NCI-H1417 (cell line): ENCODE measurements at places on chromosomes 5 and 9.

- DNase-seq: peak; percentile 80
Observed at GRCh38 chr9:137255448-137256114, 454 bp downstream of the NELFB start.

DNA sequence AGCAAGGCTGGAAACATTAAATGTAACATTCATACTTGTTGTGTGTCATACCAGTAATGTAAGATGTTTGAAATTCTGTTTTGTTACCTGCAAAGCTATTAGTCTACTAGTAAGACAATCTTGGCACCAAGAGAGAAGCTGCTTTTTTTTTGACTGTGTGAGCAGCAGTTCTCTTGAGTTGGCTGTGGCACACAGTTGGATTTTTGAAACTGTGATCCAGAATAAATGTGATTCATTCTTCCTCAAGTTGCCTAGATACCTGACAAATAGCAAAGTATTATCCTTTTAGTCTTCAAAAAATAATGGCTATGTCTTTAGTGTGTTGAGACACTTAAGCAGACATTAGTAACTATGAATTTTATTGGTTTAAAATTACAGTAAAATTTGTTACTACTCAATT is 57.2 kb upstream of the HAPLN1 start:
- no peak for DNase-seq

- no peak for DNase-seq
Observed at GRCh38 chr5:7094626-7095025, 301.3 kb upstream of the ADCY2 start.

- no peak for DNase-seq
Observed at GRCh38 chr5:32951878-32952277, 240.8 kb downstream of the NPR3 start.

DNA sequence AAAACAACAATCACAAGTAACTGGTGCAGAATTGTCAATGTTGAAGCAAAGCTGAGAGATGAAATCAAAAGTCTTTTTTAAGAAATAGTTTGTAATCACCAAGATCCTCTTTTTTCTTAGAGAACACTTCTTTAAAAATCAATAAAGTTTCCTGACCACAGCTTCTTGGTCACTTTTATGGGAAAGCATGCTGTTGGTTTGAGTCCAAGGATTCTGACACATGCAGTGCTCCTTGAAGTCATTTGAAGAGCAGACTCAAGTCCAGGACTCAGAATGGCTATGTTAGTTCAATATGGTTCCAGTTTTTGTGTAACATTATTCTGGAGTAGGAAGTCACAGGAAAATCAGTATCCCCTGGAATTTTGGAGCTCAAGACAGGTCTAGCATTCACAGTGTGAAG is 480.6 kb downstream of the NR2F1-AS1 start:
- no peak for DNase-seq

GRCh38 chr5:140267559-140268018 is 35.3 kb downstream of the PFDN1 start:
- no peak for DNase-seq

- DNase-seq: no peak
Observed at GRCh38 chr5:32394981-32395380, 49.6 kb downstream of the ZFR start.

- no peak for DNase-seq
Observed at GRCh38 chr5:128252196-128252595, 168.6 kb downstream of the SLC12A2 start.

DNA sequence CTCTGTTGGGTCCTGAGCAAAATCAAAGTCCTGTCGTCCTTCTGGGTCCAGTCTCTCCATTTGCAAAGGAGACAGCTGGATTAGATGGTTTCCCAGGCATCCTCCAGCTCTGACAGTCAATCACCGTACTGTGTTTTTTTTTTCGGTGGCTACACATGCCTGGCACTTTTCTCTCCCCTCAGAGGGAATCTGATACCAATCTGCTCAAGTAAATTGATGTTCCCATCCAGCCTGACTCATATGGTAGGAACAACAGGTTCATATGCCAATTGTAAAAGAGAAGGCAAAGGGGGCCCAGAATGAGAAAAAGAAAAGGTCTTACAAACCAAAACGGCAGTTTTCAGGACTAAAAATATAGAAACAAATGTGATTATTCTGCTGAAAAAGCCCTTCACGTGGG is 1.2 kb downstream of the FBXO10 start:
- no peak for DNase-seq

DNA sequence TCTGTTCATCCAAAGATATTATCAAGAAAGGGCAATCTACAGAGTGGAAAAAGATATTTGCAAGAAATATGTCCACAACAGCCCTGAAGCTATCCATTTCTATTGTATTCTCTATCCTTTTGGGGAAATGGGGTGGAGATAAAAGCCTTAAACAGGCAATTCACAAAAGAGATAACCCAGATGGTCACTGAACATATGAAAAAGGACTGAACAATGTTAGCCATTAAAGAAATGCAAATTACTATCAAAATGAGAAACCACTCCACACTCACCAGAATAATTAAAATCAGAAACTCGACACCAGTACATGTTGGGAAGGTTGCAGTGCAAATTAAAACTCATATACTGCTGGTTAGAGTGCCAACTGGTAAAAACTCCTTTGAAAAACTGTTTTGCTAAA is 955.2 kb upstream of the DMAC1 start:
- DNase-seq: no peak

DNA sequence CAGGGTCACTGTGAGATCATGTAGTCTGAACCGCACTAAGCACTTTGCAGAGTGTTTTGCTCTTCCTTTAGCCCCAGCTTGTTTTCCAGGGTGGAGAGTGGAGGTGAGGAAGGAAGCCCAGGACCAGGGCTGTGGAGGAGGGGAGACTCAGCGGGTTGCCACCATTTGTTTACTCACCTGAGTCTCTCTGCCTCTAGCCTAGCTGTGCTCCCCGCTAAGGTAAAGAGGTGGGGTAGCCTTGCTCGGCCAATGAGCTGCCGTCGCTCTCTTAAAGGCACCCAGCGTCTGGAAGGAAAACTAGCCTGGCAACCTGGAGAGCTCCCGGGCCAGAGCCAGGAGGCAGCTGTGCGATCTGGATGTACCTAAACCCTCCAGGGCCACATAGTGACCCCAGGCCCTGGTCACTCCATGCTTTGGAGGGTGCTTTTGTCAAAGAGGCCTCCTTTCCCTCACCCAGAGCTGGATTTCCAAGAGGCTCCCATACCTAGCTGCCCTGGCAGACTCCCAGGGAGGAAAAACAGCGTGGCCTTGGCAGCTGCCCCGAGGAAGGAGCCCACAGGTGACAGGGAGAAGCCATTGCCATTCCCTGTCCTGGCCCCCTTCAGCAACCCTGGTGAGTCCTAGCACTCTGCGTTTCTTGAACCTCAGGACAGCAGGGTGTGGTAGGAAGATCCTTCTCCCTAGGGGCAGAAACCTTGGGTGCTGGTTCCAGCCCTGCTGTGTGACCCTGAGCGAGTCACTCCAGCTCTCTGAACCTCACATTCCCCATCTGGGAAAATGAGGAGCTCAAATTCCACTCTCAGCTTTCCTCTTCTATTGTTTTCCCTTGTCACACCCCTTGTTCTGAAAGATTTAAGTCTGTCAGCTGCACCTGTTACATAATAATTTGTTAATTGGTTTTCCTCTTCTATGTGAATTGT is 42.4 kb upstream of the LARP1 start:
- peak; percentile 63 for DNase-seq

- no peak for DNase-seq
Observed at GRCh38 chr9:89465001-89465451, 32.9 kb downstream of the SEMA4D start.

DNA sequence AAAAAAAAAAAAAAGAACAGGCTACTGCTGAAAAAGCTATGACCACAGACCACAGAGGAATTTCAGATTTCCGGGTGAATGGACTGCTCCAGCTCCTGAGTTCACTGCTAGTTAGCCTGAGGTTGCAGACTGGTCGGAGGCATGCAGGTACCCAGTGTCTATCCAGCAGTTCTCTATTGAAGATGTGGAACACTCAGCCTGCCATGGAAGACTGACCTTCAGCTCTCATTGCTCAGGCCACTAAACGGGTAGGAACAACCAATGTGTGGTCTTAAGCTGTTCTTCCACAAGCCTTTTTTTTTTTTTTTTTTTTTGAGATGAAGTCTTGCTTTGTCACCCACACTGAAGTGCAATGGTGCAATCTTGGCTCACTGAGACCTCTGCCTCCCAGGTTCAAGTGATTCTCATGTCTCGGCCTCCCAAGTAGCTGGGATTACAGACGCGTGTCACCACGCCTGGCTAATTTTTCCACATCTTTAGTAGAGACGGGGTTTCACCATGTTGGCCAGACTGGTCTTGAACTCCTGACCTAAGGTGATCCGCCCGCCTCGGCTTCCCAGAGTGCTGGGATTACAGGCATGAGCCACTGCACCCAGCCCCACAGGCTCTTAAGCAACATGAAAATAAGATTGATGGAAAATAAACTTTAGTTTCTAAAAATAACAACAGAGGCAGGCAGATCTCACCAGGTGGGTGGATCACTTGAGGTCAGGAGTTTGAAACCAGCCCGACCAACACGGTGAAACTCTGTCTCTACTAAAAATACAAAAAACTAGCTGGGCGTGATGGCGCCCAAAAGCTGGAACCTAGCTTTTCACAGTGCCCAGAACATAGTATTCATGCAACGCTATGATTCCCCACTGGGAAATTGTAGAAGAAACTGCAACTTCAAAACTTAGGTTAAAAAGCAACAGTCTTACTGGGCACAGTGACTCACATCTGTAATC is 20.0 kb upstream of the NPM1 start:
- no peak for DNase-seq

DNA sequence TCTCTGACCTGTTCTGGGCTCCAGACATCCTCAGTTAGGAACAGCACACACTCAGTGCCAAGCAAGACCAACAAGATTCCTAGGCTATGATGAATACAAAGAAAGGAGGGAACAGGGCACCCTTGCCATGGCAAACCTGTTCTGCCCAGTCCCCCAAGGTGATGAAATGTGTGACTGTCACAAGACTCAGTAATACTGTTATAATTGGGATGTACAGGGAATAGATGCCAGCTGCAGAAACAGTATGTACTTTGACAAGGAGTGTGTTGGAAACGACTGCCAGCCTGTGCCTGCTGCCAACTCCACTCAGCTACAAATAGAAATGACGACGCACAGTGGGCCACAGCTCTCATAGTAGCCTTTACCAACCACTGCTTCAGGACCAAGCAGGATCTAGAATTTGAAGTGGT is 453.0 kb downstream of the EFNA5 start:
- DNase-seq: no peak

GRCh38 chr5:97601651-97602050 is 418.6 kb upstream of the RIOK2 start:
- DNase-seq: no peak

- no peak for DNase-seq
Observed at GRCh38 chr5:138736293-138736692, 16.9 kb upstream of the CTNNA1 start.

DNA sequence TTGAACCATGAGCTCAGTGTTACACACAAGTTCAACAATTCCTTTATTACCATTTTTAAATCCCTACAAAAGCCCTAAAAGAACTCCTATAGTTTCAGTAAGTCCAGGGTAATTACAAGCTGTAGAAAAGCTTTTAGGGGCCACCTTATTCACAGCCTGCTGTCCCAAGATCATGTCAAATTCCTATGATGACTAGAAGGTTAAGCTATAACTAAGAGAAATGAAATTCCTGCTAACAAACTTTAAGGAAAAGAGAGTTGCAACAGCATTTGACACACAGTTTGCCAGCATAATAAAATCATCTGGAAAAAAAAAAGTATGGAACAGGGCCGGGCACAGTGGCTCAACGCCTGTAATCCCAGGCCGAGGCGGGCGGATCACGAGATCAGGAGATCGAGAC is 31.5 kb downstream of the TMEM245 start:
- DNase-seq: no peak

- DNase-seq: peak; percentile 73
Observed at GRCh38 chr9:114155263-114155994, at the start of gene COL27A1. COL27A1 (plus strand) TSS chr9:114155537; CDS start chr9:114155951, 414 bp downstream.

GRCh38 chr9:98101868-98102273 is 17.2 kb downstream of the TRIM14 start:
- no peak for DNase-seq
